ENCODE measurements at places on chromosomes 2 and 18.

DNA sequence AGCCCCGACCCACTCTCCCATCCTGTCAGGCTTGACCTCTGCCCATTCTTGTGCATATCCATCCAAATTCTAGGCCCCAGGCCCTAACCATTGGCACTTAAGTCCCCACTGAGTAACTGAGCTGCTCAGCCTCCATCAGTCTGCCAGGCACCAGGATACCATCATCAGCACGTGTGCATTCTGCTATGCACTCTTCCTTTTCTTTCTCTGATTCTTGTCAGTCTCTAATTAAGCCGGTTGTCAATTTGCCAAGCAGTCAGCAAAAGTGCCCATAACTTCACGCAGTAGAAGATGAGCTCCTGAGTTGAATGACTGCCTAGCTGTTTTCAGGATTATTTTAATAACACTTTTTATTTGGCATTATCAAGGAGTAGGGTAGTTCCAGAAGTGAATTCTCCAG lies 107.2 kb downstream of the FEZ2 start:
- no peak for DNase-seq

GRCh38 chr2:60541056-60541651 lies 12.3 kb downstream of the BCL11A start:
- DNase-seq: no peak

GRCh38 chr18:44851856-44852621 lies 171.4 kb downstream of the SETBP1 start:
- DNase-seq: no peak

DNA sequence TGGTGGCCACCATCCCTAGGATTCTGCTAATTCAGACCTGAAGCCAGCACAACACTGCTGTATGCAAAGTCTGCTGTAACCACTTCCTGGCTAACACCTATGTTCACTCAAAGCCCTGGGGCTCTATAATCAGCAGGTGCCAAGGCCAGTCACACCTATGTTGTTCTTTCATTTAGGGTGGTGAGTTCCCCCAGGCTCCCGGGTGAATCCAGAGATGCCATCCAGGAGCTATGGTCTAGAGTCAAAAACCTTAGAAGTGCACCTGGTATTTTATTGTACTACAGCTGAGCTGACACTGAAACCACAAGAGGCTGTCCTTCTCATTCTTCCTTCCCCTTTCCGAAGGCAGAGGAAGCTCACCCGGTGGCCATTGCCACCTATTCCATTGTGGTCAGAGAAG lies 46.2 kb upstream of the CCDC141 start:
- DNase-seq: no peak

DNA sequence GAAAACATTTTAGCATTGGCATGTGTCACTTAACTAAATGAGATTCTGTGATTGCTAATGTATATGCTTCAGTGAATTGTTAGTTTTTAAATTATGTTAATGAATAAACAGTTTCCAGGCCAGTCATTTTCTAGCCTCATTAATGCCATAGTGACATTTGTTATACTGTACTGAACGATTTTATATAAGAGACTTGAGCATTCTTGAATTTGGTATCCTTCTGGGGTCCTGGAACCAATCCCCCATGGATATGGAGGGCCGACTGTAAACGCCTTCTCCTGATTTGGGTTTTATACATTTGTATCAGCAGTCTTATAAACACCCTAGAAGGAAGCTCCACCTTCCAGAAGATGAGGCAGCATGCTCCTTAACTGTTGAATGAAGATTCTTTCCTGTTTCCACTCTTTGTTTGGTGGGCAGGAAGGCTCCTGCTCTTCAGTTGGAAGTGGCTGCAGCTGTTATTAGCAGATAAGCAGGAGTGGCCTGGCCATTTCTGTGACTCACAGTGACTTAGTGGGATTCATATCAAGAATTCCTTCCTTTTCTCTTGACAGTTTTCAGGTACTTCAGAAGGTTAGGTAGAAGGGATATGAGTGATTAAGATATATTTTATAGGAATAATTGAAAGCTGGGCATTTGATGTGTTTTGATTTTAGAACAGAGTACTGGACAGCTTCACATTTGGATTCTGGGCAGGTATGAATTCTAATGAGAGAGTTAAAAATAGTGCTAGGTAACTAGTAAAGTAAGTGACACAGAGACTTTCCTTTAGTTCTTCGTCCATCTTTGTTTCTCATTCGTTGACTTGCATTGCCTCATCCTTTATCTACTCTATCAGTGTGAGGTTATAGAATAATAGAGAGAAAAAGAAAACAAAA lies 124.9 kb downstream of the PLCL1 start:
- DNase-seq: no peak

GRCh38 chr2:171673905-171674304 lies 13.4 kb upstream of the DYNC1I2 start:
- no peak for DNase-seq

DNA sequence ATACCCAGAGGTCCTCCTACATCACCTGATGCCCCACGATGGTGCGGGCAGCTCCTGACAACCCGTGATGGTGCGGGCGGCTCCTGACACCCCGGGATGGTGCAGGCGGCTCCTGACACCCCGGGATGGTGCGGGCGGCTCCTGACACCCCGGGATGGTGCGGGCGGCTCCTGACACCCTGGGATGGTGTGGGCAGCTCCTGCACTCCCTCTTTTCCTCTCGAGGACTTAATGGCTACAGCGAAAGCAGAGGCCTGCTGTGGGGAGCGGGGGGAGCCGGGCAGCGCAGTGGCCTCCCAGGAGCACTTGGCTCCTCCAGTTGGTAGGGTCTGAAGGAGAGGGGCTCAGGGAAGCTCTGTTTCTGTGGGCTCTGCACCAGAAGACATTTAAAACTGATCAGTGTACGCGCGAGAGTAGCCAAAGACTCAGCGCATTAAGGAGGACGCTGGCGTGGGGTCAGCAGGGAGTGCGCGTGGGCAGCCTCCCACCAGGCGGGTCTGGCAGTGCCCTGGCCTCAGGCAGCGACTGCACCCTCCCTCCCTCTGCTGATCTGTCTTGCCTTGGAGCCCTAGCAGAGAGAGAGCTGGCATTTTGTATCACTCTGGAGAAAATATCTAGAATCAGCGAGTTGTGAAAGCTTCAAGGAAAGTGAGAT lies 464.5 kb upstream of the MYT1L start:
- DNase-seq: no peak

DNA sequence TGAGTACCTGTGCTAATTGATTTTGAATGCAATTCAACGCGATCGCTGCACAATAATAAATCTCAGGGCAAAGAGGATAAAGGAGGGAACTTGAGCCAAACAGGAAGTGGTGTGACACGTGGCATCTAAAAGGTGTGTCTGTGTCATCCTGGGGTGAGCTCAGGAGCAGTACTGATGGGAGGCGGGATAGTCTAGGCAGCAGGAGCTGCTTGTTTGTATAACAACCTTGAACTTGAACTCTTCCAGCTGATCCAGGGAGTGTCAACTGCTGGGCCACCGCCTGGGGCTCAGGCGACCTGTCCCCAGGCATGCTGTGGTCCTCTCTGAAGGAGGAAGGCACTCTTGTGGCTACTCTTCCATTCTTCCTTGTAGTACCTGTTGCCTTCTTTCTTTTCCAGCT lies 61.2 kb downstream of the BOD1L2 start:
- DNase-seq: no peak

GRCh38 chr2:36170805-36171204 lies 184.8 kb upstream of the CRIM1 start:
- no peak for DNase-seq

GRCh38 chr18:58320907-58321561 lies 277.0 kb downstream of the NEDD4L start:
- no peak for DNase-seq

- no peak for DNase-seq
These were observed 87.4 kb downstream of the EML4 start for GRCh38 chr2:42256505-42256904.

DNA sequence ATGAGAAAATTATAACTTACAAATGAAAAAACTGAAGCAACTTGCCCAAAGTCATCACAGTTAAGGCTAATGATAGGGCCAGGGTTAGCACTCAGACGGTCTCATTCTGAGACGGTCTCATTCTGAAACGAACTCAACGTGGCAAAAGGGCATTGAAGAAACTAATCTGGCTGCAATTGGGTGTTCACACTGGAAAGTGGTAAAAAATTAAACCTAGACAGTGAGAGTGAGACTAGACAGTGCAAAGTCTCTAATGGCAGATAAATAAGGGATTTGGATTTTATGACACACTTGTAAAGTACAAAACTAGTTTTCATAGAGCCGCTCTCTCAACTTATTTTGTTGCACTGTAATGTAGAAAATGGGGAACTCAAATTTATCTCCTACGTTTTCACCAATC lies 9.2 kb downstream of the LRPPRC start:
- DNase-seq: no peak

DNA sequence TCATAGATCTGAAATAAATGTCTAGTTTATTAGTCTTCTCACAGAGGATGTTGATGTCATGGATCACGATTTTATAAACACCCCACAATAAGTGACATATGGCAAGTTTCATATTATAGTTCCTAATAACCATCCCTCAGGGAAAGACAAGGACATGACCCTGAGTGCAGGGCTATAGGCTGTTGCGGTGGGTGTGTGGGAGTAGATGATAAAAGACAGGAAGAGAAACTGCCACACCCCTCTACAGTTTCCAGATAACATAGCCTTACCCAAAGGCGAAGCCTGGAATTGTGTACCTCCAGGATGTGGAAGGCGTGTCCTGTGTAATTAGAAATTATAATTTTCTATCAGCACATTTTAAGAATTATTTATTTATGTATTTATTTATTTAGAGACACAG lies 2.4 kb upstream of the NEDD4L start:
- DNase-seq: no peak

- no peak for DNase-seq
These were observed 298.4 kb downstream of the NDUFA10 start for GRCh38 chr2:239726631-239727181.

- no peak for DNase-seq
These were observed 57.0 kb upstream of the DYNC1I2 start for GRCh38 chr2:171630089-171630770.

- DNase-seq: no peak
These were observed 14.4 kb upstream of the E2F6 start for GRCh38 chr2:11480406-11480805.
